ENCODE measurements at places on chromosomes 11 and 22. TPM values are rescaled to one million over a fixed set of nuclear protein-coding genes. Genes with fewer than 3 reads are reported as not detected.

The DRICH1 gene
- 0.39 TPM for total RNA-seq

The OR5L2 gene
- not detected for total RNA-seq

- DNase-seq: no peak
Observed at GRCh38 chr11:47003180-47003877, 66.8 kb downstream of the CSTPP1 start.

- no peak for DNase-seq
Observed at GRCh38 chr11:2175659-2176058, 4.0 kb upstream of the TH start.

GRCh38 chr11:122139595-122139866 lies 23.5 kb upstream of the BLID start:
- DNase-seq: no peak

DNA sequence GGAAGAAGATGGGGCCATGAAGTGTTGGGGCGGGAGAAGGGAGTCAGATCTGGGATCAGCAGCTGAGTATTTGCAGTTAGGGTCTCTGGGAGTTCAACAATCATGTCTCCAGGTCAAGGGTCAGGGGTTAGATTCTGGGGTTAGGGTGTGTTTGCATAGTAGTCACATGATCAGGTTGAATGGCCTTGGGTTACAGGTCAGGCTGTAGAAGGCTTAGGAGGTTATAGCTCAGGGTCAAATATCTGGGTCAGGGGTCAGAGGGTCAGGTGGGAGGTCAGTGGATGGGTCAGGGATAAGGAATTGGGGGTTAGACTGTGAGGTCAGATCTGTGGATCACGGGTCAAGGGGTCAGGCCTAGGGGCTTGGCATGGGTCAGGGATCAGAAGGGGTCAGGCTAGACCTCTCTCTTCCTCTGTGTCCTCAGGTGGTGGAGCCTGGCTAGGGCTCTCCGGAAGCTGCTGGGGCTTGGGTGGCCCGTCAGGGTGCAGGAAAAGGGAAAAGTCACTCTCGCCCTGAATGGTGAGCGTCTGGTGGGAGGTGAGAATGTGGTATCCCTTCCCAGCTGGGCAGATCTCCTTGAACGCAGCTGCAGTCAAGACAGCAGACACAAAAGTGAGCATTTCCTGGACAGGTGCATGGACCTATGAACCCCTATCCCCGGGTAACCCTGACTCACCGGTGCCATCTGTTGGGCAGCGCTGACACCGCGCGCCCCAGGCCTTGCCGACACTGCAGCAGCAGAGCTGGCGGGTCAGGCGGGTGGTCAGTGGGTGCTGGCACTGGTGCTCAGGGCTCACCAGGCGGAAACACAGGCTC lies 6.4 kb downstream of the LTBP3 start:
- no peak for DNase-seq
